B cell (primary cell): ENCODE measurements at places on chromosomes 4 and X. TPM values are rescaled to one million over a fixed set of nuclear protein-coding genes. Genes with fewer than 3 reads are reported as not detected.

Gene PAGE2B
- 0.67 TPM in 1 of 2 replicates, not detected in the other for total RNA-seq

- no peaks in the 10 kb centered on the region for H3K36me3 ChIP-seq
- no peak for DNase-seq
- H3K4me1 ChIP-seq: peaks cover 57% of the 10 kb centered on the region
- H3K27ac ChIP-seq: no peak overlapping the region
Observed at GRCh38 chr4:81611221-81611620, 139.5 kb upstream of the RASGEF1B start.

GRCh38 chr4:87073199-87074120 lies 138.6 kb downstream of the AFF1 start:
- peak; percentile 79 for DNase-seq
- peaks cover 10% of the 10 kb centered on the region for H3K4me1 ChIP-seq
- no peaks in the 10 kb centered on the region for H3K27me3 ChIP-seq
- peak overlapping the region; percentile 54 for H3K4me3 ChIP-seq

Gene ZFP42
- total RNA-seq: not detected in 2 replicates

Gene VCX3A
- total RNA-seq: not detected in 2 replicates

GRCh38 chr4:3502941-3503936 lies 29.0 kb downstream of the LRPAP1 start:
- H3K4me1 ChIP-seq: no peaks in the 10 kb centered on the region
- no peak overlapping the region for H3K27ac ChIP-seq
- H3K27me3 ChIP-seq: no peaks in the 10 kb centered on the region
- DNase-seq: no peak

Gene NXF3
- total RNA-seq: not detected in 2 replicates

DNA sequence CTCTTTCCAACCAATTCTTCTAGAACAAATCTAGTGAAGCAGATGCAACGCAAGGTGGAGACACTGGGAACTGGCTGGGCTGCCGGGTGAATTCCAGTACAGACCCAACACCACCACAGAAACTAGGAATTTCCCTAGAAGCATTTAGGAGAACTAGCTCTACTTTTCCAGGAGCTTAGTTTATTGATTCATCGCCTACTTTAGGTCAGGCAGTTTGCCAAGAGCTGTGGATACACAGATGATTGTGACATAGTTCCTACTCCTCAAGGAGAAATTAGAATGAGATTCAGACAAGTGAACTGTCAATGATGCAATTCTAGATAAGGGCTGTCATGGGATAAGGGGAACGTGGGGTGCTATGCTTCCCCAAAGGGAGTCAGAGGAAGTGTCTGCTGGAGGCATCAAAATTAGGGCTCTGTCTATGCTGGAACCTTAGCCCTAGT lies 350.0 kb downstream of the CAMK2D start:
- no peaks in the 10 kb centered on the region for H3K27me3 ChIP-seq
- no peaks in the 10 kb centered on the region for H3K4me1 ChIP-seq
- H3K27ac ChIP-seq: no peak overlapping the region
- DNase-seq: no peak

DNA sequence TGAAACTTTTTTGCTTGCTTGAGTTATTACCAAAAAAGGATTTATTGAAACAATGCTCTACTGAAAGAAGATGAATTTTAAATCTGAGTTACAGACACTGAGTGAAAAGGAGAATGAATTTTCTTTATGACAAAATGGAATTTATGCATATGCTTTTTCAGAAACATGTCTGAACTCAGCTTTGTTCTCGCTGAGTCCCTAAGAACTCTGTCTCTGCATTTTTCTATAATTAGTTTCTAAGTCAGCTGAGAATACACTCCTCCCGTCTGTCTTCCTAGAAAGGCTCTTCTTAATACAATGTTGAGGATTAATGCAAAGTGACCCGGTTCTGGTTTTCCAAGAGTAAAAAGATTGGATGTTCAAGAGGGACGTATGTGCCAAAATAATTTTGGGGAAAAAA lies 463.5 kb downstream of the NKX6-1 start:
- H3K4me1 ChIP-seq: no peaks in the 10 kb centered on the region
- H3K36me3 ChIP-seq: no peaks in the 10 kb centered on the region
- H3K4me3 ChIP-seq: no peak overlapping the region
- no peak overlapping the region for H3K27ac ChIP-seq

DNA sequence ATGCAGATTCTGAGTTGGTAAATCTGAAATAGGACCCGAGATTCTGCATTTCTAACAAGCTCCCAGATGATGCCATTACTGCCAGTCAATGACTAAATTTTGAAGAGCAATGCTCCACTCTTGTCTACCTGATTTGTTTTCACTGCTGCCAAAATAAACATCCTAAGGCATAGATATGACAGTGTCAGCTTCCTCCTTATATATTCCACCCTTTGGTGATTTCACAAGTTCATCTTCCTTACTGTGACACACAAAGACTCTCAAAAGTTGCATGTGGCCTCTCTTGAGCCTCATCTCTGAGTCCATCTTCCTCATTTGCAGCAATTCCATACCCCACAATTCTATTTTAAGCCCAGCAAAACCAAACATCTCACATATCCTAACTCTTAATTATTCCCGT lies 110.9 kb downstream of the FBXW7 start:
- no peak overlapping the region for H3K27ac ChIP-seq
- no peak overlapping the region for H3K4me3 ChIP-seq
- no peaks in the 10 kb centered on the region for H3K4me1 ChIP-seq
- H3K27me3 ChIP-seq: no peaks in the 10 kb centered on the region
- DNase-seq: no peak

Gene RTL9
- total RNA-seq: not detected in 2 replicates

- H3K27me3 ChIP-seq: no peaks in the 10 kb centered on the region
- no peaks in the 10 kb centered on the region for H3K36me3 ChIP-seq
- H3K4me3 ChIP-seq: no peak overlapping the region
- DNase-seq: no peak
- H3K27ac ChIP-seq: no peak overlapping the region
- no peaks in the 10 kb centered on the region for H3K4me1 ChIP-seq
Observed at GRCh38 chr4:155889031-155889793, 14.3 kb upstream of the TDO2 start.
